ENCODE measurements at places on chromosomes 1 and 21. TPM values are rescaled to one million over a fixed set of nuclear protein-coding genes. Genes with fewer than 3 reads are reported as not detected.

DNA sequence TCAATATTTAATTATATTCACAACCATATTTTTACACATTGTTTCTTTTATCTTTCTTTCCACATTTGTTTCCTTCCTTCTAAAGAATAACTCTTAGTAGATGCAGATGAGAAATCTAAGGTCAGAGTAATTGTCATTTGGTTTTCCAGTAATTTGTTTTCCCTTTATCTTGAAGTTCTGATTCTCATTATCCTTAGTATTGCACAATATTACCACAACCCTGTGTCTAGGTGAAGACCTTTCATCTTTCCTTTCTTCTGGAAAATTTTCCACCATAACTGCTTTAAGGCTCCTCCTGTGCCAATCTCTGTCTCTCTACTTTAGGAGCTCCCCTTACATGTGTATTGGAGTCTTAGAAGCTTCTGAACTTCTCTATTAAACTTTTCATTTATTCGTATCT lies 209.0 kb downstream of the DPYD start:
- no peaks in the 10 kb centered on the region for H3K27me3 ChIP-seq
- H3K27ac ChIP-seq, result no peak overlapping the region
- H3K4me3 ChIP-seq, result no peak overlapping the region
- no peak for DNase-seq

DNA sequence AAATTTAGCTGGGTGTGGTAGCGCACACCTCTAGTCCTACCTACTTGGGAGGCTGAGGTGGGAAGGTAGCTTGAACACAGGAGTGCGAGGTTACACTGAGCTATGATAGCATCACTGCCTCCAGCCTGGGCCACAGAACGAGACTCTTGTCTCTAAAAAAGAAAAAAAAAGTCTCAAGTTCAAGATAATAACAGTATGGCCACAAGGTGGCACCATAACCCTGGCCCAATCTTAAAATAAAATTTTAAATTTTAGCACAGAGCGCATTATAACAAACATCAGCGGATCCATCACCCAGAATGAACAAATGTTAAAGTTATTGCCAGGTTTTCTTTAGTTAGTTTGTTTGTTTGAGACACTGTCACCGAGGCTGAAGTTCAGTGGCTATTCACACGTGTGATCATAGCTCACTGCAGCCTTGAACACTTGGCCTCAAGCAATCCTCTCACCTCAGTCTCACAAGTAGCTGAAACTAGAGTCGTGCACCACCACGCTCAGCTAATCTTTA lies 2.9 kb upstream of the HTR6 start:
- peaks cover 23% of the 10 kb centered on the region for H3K27me3 ChIP-seq
- peaks cover under 1% of the 10 kb centered on the region for H3K36me3 ChIP-seq
- DNase-seq, result no peak
- H3K27ac ChIP-seq, result peak overlapping the region; percentile 49

DNA sequence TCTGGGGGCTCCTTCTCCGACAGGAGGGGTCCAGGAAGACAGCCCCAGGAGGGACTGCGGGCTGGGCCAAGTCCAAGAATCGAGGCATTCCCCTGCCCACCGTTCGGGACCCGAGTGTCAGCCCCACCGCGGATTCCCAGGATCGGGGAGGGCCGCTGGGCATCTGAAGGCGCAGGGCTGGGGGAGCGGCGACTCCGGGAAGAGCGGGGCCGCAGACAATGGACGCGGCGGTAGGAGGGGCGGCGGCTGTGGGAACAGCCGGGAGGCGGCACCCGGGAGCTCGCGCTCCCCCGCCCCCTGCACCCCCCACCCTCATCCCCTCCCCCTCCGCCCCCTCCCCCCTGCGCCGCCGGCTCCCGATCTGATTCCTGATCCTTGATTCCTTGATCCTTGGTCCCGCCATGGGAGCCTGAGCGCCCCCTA lies at the start of gene VANGL2:
Gene VANGL2 (plus strand): TSS at position 342 of the 423 bp plus-strand sequence. CDS start 15,274 bp downstream, outside the sequence.
- no peak for DNase-seq
- H3K4me3 ChIP-seq, result peak within 1 kb of the TSS; percentile 86
- H3K4me1 ChIP-seq, result peaks cover 23% of the 10 kb centered on the region

DNA sequence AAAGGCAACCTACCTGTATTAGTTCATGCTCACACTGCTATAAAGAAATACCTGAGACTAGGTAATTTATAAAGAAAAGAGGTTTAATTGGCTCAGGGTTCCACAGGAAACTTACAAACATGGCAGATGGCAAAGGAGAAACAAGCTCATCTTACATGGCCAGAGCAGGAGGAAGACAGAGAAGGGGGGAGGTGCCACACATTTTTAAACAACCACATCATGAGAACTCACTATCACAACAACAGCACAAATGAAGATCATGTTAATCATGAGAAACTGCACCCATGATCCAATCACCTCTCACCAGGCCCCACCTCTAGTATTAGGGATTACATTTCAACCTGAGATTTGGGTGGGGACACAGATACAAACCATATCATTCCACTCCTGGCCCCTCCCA lies 90.6 kb upstream of the KCTD3 start:
- H3K36me3 ChIP-seq, result no peaks in the 10 kb centered on the region
- H3K27ac ChIP-seq, result no peak overlapping the region
- no peaks in the 10 kb centered on the region for H3K27me3 ChIP-seq
- H3K4me1 ChIP-seq, result no peaks in the 10 kb centered on the region
- no peak overlapping the region for H3K4me3 ChIP-seq

Gene PINK1
- total RNA-seq, result 9.6 TPM

- H3K4me1 ChIP-seq, result peaks cover 15% of the 10 kb centered on the region
- peak overlapping the region; percentile 67 for H3K27ac ChIP-seq
- H3K36me3 ChIP-seq, result no peaks in the 10 kb centered on the region
- H3K4me3 ChIP-seq, result no peak overlapping the region
Observed at GRCh38 chr1:66168948-66169671, 364.8 kb upstream of the SGIP1 start.

Data from T-helper 17 cell (primary cell).